ENCODE measurements at places on chromosomes 2 and 18.

DNA sequence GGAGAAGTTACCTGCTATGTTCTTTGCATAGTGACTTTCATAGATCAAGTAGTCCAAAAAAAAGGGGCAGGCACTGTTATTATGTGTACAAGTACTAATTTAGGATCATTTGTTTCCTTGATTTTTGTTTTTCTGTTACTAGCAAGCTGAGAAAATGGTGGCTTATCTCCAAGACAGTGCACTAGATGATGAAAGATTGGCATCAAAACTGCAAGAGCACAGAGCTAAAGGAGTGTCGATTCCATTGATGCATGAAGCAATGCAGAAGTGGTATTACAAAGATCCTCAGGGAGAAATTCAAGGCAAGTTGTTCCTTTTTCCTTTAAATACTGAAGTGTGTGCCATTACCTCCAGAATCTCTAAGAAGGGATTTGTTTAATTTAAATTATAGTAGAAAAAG is 19.6 kb upstream of the KCNJ13 start:
- DNase-seq = no peak

- no peak for DNase-seq
These were observed 186.3 kb upstream of the MYT1L start for GRCh38 chr2:2517399-2517798.

GRCh38 chr18:76885001-76885400 is 62.6 kb downstream of the ZNF236 start:
- no peak for DNase-seq

GRCh38 chr2:61575447-61575859 is 37.3 kb upstream of the XPO1 start:
- no peak for DNase-seq

- DNase-seq = no peak
These were observed 155.8 kb upstream of the LRP1B start for GRCh38 chr2:142286618-142287017.

DNA sequence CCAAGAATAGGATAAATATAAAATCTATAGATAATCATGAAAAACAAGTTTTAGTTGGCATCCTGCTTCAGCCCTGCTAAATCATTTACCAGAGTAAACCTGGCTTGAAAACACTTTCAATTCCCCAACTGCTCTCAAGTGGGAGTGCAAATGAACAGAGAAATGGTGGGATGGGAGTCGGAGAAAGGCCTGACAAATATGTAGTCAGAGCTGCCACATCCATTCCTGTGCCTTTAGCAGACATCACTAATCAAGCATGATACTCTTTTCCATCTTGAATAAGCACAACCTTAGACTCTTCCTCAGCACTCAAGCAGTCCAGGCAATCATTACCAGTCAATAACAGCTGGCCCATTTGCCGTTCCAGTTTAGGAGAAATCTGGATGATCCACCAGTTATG is 101.3 kb downstream of the ANKRD44 start:
- no peak for DNase-seq

GRCh38 chr2:160736148-160737028 is 242.8 kb upstream of the RBMS1 start:
- no peak for DNase-seq

- no peak for DNase-seq
These were observed 74.8 kb downstream of the VAPA start for GRCh38 chr18:9988665-9989064.

- DNase-seq = no peak
These were observed 78.3 kb downstream of the POU3F3 start for GRCh38 chr2:104932243-104932642.

- no peak for DNase-seq
These were observed 41.4 kb upstream of the ALPP start for GRCh38 chr2:232336981-232337720.

GRCh38 chr2:148876595-148877402 is 1.8 kb downstream of the KIF5C start:
- DNase-seq = peak; percentile 21

DNA sequence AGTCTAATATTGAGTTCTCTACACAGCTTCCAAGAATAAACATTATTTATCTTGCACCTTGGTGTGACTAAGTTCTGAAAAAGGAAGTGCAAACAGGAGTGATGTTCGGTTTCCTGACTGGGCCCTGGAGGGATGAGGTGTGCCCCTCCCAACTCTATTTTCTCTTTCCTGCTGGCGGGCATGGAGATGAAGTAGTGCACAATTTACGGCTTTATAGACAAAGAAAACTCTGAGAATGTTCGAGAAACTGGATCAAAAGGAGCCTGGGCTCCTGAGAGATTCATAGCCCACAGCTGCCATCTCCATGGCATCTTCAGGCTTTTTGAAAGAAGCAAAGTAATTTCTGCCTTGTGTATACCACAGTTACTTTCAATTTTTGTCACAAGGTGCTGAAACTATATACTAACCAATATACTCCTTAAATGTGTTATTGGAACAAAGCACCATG is 22.3 kb downstream of the LRATD1 start:
- no peak for DNase-seq

GRCh38 chr2:20632446-20632990 is 18.4 kb downstream of the HS1BP3 start:
- DNase-seq = no peak

DNA sequence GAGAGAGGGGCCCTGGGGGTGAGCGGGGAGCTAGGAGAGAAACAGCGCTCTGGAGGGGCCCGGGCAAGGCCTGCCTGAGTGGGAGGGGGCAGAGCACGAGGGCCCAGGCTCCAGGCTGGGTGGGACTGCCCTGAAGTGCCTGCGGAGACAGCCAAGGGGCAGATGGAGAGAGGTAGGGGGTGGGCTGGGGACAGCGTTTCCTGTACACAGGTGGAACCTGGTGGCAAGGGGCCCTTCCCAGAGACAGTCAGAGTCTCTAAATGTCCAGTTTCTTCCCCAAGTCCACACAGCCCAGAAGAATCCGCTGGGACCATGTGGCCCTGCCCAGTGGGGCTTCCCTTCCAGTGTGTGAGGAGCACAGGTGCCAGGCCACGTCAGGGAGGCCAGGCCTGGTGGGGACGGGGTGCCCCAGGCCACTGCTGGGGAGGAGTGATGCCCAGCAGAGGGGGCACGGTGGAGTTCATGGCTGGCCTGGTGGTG is 1.7 kb upstream of the GPR35 start:
- no peak for DNase-seq

- DNase-seq = peak; percentile 65
These were observed 14.3 kb downstream of the COPS7B start for GRCh38 chr2:231800493-231801091.

GRCh38 chr2:68723181-68723580 is 11.4 kb upstream of the ARHGAP25 start:
- no peak for DNase-seq

DNA sequence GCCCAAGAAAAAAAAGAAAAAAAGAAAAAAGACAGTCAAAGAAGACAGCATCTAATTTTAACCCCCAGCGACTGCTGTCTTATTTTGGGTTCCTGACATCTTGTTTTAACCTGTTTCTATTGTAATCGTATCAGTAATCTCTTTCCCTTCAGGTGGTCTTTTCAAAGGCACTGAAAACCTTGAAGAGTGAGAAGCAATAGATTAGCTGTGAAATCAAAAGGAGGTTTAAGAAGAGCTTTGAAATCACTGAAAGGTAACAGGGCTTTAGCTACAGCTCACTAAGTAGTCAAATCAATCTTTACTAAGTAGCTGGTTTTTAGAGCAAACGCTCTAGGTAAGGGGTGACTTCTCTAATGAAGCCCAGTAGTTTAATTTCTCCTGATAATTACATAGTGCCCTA is 5.4 kb upstream of the TANC1 start:
- no peak for DNase-seq

DNA sequence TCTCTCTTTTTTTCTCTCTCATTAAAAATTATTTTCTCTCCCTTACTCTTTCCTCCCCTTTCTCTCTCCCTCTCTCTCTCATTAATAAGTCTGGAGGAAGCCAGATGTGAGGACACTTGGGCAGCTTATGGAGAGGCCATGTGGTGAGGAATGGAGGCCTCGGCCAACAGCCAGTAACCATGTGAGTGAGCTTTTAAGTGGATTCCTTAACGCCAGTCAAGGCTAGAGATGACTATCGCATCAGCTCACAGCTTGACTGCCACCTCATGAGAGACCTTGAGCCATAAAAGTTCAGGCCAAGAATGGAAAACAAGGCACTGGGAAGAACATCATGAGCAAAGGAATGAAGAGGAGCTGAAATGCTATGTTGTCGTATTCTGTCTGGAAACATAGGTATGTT is 39.1 kb downstream of the ETAA1 start:
- no peak for DNase-seq

DNA sequence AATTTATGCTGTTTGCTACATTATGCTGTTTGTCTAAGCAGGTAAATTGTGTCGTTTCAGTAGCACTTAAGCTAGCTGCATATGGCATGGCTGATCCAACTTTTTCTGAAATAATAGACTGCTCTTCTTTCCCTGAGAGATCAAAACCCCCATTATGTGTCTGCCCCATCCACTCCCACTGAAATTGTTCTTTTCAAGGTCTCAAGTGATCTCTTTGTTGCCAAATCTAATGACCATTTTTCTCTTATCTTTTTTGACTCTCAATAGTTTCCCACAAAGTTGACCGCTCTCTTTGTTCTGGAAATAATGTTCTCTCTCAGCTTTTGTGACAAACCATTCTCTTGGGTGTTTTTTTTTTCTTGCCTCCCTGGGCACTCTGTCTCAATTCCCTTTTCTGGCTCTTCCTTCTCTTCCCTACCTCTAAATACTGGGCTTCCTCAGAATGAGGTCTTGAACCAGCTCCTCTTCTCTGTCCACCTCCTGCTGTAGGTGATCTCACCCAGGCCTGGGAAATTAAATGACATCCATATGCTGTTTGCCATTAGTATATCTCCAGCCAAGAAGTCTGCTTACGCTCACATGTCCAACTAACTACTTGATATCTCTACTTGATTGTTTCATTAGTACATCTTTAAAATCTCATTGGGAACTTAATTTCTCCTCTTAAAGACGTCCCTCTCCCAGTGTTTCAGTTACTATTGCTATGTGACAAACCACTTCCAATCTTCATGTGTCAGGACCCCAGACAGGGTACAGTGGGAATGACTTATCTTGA is 107.3 kb upstream of the TLK1 start:
- DNase-seq = no peak

- DNase-seq = no peak
These were observed 127.8 kb downstream of the STK39 start for GRCh38 chr2:168119515-168120141.

GRCh38 chr2:190843890-190844699 is 36.5 kb upstream of the GLS start:
- DNase-seq = peak; percentile 85

DNA sequence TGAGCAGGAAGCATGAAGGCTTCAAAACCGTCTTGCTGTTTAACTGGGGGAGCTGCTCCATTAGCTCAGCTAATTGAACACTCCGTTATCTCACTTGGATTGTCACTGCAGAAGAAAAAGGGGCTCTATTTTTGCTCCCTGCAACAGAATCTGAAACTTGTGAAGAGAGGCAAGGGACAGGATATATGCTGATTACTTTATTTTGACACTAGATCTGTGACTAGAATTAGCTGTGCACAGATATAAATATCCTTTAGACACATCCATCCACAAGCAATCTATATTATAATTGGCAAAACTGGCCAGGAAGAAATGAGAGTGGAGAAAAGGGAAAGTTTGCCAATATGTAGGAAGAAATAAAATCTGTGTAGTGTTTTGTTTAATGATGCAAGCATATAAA is 700.1 kb upstream of the CHAC2 start:
- no peak for DNase-seq

DNA sequence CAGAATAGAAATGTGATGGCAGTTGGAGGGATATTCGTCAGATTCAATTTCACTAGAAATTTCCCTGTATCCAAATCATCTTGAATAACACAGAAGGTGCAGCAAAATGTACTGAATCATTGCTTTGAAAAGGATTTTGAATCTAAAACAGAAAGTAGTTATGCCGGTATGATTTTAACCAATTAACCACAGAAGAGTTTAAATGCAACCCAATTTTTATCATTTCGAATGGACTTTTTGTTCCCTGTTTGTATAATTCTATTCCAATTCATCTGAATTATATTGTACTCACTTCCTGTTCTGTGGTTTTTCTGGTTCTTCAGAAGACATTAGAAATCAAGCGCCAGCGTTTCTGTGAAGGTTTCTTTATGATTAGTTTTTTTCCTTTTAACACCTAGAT is 190.4 kb downstream of the MYO3B start:
- no peak for DNase-seq

- no peak for DNase-seq
These were observed 81.0 kb upstream of the SP3 start for GRCh38 chr2:174046172-174046571.

DNA sequence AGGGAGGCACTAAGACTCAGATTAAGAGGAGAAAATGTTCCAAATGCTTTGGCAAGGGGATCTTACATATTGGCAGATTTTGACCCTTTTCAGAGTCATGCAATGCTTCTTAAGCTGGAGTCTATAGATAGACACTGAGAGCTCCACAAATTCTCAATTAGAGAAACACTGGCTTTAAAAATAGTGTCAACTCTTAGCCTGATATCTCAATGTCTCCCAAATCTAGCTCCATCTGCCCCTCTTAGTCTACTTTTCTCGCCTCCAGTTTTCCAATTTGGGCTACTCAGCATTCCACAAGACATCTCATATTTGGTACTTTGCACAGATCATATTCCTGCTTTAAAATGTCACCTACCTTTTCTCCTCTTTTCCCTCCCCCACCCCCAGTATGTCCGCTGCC is 232.6 kb downstream of the LRRTM1 start:
- DNase-seq = no peak

DNA sequence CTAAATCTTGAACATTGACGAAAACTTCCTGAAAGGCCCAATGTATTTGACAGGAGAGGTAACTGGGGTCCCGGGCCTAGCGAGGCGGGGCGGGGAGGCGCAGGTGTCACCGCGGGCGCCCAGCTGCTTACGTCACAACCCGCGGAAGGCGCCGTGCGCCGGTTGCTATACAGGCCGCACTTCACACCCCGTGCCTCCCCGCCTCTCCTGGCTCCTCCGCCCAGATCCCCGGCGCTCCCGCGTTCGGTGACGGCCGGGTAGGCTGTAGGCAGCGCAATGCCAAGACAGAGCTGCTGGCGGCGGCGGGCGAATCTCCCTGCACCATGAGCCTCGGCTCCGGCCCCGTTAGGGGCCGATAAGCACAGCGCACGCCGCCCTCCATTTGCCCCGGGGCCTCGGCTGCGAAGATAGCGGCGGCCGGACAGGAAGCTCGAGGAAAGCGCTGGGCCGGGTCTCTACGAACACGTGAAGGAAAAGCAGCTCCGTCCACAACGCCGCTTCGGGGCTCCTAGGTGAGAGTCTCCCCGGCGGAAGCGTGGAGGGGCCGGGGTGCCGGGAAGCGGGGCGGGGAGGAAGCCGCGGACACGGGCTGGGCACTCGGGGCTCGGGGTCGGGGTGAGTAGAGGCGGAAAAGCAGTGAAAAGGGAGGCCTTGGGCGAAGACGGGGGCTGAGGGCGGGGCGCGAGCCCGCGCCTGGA is at the start of gene RNF138:
TSS of gene RNF138 (plus strand) at position 151 of the 698 bp plus-strand sequence. CDS start 903 bp downstream, outside the sequence.
- peak; percentile 92 for DNase-seq

DNA sequence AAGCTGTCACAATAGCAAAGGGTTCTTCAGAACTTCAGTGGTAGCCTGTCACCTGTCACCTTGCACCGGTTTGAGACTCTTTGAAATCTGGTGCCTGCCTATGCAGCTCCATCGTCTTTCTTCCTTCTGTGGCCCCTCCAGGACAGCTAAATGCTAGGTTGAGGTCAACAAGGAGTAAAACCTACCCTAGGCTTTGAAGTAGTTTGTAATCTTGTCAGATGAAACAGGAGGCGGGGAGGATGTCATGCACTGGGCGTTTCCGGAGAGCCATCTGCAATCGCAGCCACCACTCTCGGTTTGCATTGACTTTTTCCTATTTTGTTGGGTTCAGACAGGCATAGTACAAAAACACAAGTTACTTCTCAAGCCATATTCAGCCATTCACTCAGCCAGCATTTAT is 116.7 kb downstream of the LPIN1 start:
- no peak for DNase-seq

GRCh38 chr2:60962528-60962927 is 55.0 kb upstream of the PEX13 start:
- DNase-seq = no peak

Measured in stimulated activated effector memory CD8-positive, alpha-beta T cell treated with anti-CD3 and anti-CD28 coated beads, Interleukin-12 subunit alpha, Interleukin-12 subunit beta, amount 100 ng/mL, for 72 hours (primary cell).